Chondrocyte (in vitro differentiated cells): ENCODE measurements at places on chromosomes 2 and 18. TPM values are rescaled to one million over a fixed set of nuclear protein-coding genes. Genes with fewer than 3 reads are reported as not detected.
A peak's percentile ranks its signal among the peaks of the same experiment; 100 is the strongest.

Gene CHAC2
- 2.7 to 3.0 TPM (median 2.9 TPM) in 3 replicates for total RNA-seq

Gene CYTIP
- 0.27 to 0.85 TPM in 2 of 3 replicates, not detected in the other for total RNA-seq

Gene AP1S3
- total RNA-seq, result 5.2 to 6.4 TPM (median 5.5 TPM) in 3 replicates

Gene IL1RN
- total RNA-seq, result not detected in 3 replicates

Gene SMIM21
- not detected in 3 replicates for total RNA-seq

DNA sequence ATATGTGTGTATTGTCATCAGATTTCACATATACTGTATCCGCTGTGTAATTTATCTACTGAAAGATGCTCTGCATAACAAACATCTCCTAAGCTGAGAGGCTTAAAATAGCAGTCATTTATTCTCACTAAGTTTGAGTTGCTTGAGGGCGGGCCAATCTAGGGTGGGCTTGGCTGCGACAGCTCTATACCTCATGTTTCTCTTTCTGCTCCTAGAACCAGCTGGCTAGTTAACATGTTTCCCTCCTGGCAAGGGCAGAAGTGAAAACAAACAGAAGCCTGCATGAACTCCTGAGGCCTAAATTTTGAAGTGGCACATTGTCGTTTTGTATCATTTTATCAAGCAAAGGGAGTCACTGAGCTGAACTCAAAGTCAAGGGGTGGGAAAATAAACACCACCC is 585.0 kb upstream of the VRK2 start:
- peaks cover 5% of the 10 kb centered on the region for H3K27me3 ChIP-seq
- H3K27ac ChIP-seq, result no peak overlapping the region
- H3K4me3 ChIP-seq, result no peak overlapping the region
- no peaks in the 10 kb centered on the region for H3K4me1 ChIP-seq
- no peaks in the 10 kb centered on the region for H3K36me3 ChIP-seq

DNA sequence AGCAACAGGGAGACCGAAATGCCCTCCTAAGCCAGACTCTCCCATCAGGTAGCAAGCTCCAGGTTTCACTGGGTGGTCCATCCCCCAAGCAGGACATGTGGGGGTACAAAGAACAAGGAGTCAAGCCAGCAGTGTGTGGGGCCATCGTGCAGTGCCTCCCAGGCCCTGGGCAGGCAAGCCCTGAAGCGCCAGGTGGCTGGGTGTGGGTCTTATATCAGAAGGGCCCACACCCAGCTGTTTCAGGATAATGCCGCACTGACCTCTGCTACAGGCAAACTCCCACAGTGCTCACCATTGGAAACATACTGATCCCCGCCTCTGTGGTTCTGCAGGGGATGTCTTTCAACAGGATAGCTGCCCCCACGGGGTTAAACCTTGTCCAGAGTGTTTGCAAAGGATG is 174.2 kb upstream of the SMAD2 start:
- DNase-seq, result no peak
- H3K27me3 ChIP-seq, result peaks cover 76% of the 10 kb centered on the region

GRCh38 chr18:43236921-43237320 is 40.4 kb downstream of the SYT4 start:
- H3K4me1 ChIP-seq, result no peaks in the 10 kb centered on the region
- H3K4me3 ChIP-seq, result no peak overlapping the region
- H3K36me3 ChIP-seq, result no peaks in the 10 kb centered on the region
- no peak for DNase-seq
- peaks cover 5% of the 10 kb centered on the region for H3K27me3 ChIP-seq

DNA sequence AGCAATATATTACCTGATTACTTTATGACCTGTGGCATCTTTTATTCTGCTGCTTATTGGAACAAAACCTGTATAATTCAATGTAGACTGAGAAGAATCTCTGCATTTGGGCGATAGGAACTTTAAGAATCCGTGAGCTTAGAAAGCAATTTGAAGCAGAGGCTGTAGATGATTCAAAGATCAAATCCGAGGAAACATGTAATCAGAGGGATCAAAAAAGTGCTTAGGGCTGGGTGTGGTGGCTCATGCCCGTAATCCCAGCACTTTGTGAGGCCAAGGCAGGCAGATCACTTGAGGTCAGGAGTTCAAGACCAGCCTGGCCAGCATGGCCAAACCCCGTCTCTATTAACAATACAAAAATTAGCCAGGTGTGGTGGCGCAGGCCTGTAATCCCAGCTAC is 198.4 kb downstream of the MTX2 start:
- H3K27me3 ChIP-seq, result peaks cover 60% of the 10 kb centered on the region
- DNase-seq, result no peak
- H3K27ac ChIP-seq, result no peak overlapping the region
- no peak overlapping the region for H3K4me3 ChIP-seq

DNA sequence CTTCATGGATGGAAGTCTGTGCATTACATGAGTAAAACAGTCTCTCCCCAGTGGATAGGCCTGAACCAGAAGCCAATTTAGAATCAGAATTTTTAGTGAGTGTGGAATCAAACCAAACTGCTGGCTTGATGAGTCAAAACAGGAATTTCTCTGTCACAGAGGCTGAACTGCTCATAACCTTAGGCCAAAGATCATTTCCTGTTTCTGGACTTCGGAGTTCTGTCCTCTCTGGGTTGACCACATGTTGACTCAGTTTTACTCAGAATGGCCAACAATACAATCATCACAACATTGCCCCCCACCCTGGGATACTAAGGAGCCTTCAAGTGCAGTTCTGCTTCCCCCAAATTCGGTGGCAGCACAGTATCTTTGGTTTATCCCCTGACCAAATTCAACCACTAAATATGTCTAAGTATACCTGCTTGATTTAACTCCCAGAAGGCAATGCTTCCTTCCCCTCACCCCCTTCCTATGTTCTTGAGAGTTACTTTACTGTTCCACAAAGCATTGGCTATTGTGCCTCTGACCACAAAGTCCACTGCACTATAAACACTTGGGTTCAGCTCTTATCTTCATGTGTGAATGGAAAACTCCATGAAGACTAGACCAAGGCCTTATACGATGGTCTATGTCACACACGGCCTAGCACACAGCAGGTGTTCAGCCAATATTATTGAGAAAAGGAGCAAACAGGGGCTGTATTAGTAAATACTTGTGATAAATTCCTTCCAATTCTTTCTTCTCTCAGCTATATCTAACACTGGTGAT is 67.8 kb downstream of the NXPH2 start:
- H3K36me3 ChIP-seq, result no peaks in the 10 kb centered on the region
- H3K4me1 ChIP-seq, result peaks cover 14% of the 10 kb centered on the region
- peaks cover 3% of the 10 kb centered on the region for H3K27me3 ChIP-seq

- H3K27ac ChIP-seq, result no peak overlapping the region
- H3K4me1 ChIP-seq, result no peaks in the 10 kb centered on the region
- no peak for DNase-seq
- H3K27me3 ChIP-seq, result no peaks in the 10 kb centered on the region
- H3K36me3 ChIP-seq, result no peaks in the 10 kb centered on the region
Observed at GRCh38 chr2:147051814-147052213, 793.0 kb upstream of the ACVR2A start.

DNA sequence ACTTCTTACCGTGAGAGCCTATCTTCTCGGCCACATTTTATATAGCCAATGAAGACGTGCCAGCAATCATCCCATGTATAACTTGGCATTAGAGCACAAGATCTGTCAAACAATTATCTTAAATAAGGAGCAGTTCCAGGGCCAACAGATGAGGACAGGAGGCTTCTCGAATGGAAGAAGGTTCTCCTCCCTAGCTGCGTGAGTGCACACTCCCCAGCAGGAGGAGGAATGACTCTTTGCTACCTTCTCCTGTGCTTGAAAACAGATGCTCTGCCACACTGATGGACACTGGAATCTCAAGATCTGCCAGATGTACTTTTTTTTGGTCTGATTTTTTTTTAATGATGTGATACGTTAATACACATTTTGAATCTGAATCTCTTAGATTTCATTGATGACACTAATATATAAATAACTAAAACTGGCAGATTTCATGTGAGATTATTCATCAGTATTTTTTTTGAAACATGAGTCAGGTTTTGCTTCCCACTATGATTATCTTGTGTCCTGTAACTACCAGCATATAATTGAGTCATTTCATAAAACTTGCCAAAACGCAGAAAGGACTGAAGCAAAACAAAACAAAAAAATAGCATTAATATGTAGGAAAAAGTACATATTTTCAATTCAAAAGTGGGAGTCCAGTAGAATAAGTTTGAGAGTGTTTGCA is 626 bp upstream of the VIT start:
- H3K27ac ChIP-seq, result peak overlapping the region; percentile 86
- no peaks in the 10 kb centered on the region for H3K27me3 ChIP-seq
- peaks cover 32% of the 10 kb centered on the region for H3K4me1 ChIP-seq
- peak overlapping the region; percentile 23 for H3K4me3 ChIP-seq
- no peaks in the 10 kb centered on the region for H3K36me3 ChIP-seq

DNA sequence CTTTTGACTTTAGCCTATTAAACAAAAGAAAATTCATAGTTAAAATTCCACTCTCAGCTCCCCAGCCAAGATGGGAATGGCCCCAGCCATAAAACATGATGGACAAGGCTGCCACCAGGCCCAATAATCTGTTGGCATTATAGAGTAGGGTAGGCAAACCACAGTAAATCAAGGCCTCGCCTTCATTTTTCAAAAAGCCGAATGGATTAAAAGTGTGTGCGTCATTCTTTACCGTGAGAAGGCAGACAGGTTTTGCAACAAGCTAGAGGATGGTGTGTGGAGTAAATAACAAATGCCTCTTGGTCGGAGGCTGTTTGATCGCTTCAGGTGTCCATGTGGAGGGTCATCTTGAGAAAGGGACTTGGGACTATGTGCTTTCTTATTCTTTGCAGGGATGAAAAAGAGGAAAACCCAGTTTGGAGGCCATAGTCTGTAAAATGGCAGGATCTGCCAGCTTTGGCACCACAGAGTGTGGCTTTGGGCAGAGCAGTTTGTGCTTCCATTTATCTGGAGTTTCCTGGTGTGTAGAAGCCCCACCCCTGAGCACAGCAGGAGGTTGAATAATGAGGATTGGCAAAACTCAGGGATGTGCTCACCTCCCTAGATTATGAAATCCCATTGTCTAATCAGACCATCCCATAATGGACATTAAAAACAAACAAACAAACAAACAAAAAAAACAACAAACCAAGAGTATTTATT is 57.1 kb upstream of the ITGB6 start:
- peak overlapping the region; percentile 70 for H3K27ac ChIP-seq
- no peak for DNase-seq
- H3K36me3 ChIP-seq, result no peaks in the 10 kb centered on the region
- H3K27me3 ChIP-seq, result no peaks in the 10 kb centered on the region

- peak overlapping the region; percentile 71 for H3K27ac ChIP-seq
- H3K27me3 ChIP-seq, result no peaks in the 10 kb centered on the region
Observed at GRCh38 chr2:220847589-220847988, 724.5 kb downstream of the EPHA4 start.

DNA sequence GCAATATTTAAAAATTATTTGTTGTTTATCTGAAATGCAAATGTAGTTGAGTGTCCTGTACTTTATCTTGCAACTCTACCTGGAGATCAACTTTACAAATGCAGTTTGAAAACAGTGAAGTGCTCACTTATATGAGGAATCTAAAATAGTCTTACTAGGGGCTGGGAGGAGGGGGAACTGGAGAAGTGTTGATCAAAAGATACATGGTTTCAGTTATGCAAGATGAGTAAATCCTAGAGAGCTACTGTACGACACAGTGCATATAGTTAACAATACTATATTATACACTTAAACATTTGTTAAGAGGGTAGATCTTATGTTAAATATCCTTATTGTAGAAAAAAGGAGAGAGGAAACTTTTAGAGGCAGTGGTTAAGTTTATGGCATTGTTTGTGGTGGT is 241.9 kb downstream of the BCL11A start:
- no peak overlapping the region for H3K4me3 ChIP-seq
- no peaks in the 10 kb centered on the region for H3K4me1 ChIP-seq
- no peak for DNase-seq
- no peaks in the 10 kb centered on the region for H3K36me3 ChIP-seq
- peaks cover 6% of the 10 kb centered on the region for H3K27me3 ChIP-seq

- H3K36me3 ChIP-seq, result peaks cover 6% of the 10 kb centered on the region
- no peaks in the 10 kb centered on the region for H3K4me1 ChIP-seq
- H3K27ac ChIP-seq, result no peak overlapping the region
- no peak for DNase-seq
- no peak overlapping the region for H3K4me3 ChIP-seq
Observed at GRCh38 chr18:41113885-41114482, 841.0 kb upstream of the PIK3C3 start.

DNA sequence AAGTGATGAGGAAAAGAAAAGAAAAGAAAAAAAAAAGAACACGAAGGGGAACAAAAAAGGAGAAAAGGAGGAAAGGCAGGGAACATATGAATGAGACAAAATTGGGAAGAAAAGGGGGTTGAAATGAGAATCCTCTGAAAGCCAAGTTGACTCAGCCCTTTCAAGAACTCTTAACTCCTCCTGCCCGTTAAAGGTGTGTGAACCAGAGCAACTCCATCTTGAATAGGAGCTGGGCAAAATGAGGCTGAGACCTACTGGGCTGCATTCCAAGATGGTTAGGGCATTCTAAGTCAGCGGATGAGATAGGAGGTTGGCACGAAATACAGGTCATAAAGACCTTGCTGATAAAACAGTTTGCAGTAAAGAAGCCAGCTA is 4.0 kb upstream of the POLE4 start:
- DNase-seq, result no peak
- H3K27me3 ChIP-seq, result no peaks in the 10 kb centered on the region
- H3K4me3 ChIP-seq, result no peak overlapping the region
- peaks cover 6% of the 10 kb centered on the region for H3K36me3 ChIP-seq

DNA sequence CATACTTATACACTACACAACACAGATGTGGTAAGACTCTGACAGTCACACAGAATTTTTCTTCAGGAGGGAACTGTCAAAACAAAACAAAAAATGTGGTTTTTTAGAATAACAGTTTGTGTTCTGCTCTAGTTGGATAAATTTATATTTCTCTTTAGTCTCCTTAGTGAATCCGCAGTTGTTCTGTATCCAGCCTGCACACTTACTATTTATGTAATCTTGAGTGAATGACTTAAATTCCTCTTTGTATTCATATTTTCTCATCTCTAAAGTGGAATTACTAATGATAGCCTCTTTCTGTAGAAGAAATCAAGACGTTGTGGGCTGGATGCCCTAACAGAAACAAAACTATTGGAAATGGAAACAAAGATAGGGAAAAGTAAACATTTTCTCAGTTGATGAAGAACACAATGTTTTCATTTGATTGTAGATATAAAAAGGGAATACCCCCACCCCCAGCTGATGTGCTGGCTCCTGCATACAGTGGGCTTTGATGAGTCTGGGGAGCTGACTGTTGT is 375.2 kb downstream of the TRIB2 start:
- DNase-seq, result no peak
- H3K4me3 ChIP-seq, result no peak overlapping the region
- peaks cover 8% of the 10 kb centered on the region for H3K4me1 ChIP-seq
- H3K36me3 ChIP-seq, result no peaks in the 10 kb centered on the region
- peaks cover 9% of the 10 kb centered on the region for H3K27me3 ChIP-seq

- DNase-seq, result no peak
- H3K36me3 ChIP-seq, result peaks cover 10% of the 10 kb centered on the region
- no peak overlapping the region for H3K4me3 ChIP-seq
- no peaks in the 10 kb centered on the region for H3K27me3 ChIP-seq
- H3K27ac ChIP-seq, result no peak overlapping the region
Observed at GRCh38 chr2:172674968-172675303, 60.7 kb upstream of the RAPGEF4 start.

GRCh38 chr18:31250902-31251301 is 67.1 kb upstream of the DSG1 start:
- H3K4me1 ChIP-seq, result peaks cover 60% of the 10 kb centered on the region
- peak overlapping the region; percentile 68 for H3K27ac ChIP-seq
- no peak overlapping the region for H3K4me3 ChIP-seq
- H3K27me3 ChIP-seq, result no peaks in the 10 kb centered on the region
